ENCODE measurements at places on chromosomes 5 and 9. TPM values are rescaled to one million over a fixed set of nuclear protein-coding genes. Genes with fewer than 3 reads are reported as not detected.

The GRM6 gene
- polyA plus RNA-seq: not detected

The TAF11L5 gene
- not detected for polyA plus RNA-seq

- no peak for DNase-seq
Observed at GRCh38 chr5:104178829-104179456, 616.4 kb upstream of the NUDT12 start.

- no peak for DNase-seq
Observed at GRCh38 chr5:35477321-35477720, 140.3 kb upstream of the SPEF2 start.

DNA sequence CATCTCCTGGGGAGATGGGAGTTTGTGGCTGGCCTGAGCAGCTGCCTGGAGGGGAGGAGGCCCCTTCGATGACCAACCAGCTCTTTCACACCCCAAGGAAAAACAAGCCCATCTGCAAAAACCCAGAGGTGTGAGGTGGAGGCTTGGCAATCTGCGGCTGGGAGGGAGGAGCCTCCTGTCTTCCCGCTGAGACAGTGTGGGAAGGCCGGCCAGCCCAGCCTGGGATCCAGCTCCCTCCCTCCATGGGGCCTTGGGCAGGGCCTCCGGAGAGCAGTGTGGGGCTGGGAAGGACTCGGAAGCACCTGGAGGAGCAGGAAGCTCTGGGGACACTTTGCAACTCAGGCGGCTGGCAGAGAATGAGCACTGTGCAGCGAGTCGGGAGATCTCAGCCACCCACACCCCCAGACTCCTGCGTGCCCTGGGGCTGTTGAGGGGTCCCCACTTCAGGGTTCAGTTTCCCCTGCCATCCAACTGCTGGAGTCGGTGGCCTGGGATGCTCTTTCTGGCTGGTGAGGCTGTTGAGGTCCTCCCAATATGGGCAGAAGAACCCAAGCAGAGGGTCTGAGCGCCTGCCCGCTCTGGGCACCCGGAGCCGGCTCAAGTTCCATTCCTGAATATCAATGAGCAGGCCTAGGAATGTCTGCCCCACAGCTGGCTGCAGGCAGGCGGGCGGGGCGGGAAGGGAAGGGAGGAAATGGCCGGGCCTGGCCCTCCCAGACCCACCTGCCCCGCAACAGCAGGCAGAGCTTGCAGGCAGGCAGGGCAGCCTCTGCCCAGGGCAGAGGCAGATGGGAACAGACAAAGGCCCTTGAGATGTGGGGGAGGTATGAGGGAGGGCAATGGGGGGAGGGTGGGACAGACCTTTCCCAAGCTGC is 101.1 kb downstream of the FGF18 start:
- no peak for DNase-seq

DNA sequence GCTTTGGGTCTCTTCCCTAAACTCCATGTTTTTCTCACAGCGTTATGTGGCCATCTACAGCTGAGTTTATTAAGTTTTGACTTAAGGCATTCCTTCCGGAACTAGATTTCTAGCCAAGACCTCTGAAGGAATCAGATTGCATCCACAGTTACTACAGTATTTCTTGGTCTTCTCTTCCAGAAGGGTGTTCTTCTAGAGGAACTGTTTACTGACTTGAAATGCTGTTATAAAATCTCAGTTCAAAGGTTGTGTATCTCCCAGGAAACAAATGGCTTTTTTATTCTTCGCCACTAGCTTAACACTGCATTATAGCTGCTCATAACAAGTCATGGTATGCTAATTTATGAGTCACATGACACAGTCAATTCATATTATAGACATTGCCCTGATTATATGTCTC is 55.3 kb upstream of the RAD23B start:
- DNase-seq: no peak

- peak; percentile 68 for DNase-seq
Observed at GRCh38 chr9:128684325-128685199, 4.5 kb upstream of the SET start.

DNA sequence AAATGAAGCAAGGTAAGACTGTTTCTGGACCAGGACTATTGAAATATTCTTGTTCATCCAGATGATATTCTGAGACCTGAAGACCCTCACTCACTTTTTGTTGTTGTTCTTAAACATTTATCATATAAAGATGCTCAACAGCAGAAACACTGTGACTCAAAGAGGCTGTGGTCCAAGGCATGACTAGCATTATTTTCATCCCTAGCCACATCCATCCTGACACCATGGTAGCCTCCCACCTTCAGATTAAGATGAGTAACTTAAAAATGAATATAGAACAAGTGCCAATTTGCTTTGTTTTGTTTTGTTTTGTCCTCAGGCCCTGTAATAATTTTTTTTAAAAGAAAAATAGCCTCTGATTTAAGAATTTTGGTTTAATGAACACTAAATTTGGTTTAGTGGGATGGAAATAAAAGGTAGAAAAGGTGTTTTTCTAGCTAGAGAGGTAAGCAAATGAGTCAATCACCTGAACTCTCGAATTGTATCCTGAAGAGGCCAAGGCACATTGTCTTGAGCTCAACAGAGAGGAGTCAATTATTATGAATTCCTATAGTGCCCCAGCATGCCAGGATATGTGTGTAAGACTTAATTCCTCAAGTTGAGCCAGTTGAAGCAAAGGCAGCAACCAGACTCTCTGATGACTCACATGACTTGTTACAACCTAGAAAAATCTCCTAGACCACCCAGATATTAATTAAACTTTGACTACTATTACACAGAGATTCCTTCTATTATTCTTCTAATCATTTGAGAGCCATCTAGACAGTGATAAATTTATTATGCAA is 380.1 kb upstream of the TUSC1 start:
- no peak for DNase-seq

GRCh38 chr5:33075731-33076130 is 364.6 kb downstream of the NPR3 start:
- DNase-seq: no peak

DNA sequence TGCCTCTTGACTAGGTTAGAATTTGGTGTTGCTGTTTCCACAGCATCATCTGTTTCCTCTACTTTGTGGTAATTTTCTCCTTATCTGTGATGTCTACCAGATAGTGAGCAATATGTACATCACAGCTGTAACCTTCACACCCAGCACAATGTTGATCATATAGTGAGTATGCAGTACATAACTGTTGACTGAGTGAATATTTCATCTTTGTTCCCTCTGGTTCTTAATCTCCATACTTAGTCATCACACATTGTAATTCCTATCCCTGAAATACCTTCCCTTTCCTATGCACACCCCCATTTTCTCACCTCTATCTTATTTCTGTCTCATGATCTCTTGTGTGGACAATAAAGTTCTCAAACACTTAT is 115.9 kb downstream of the KIF4B start:
- DNase-seq: no peak

DNA sequence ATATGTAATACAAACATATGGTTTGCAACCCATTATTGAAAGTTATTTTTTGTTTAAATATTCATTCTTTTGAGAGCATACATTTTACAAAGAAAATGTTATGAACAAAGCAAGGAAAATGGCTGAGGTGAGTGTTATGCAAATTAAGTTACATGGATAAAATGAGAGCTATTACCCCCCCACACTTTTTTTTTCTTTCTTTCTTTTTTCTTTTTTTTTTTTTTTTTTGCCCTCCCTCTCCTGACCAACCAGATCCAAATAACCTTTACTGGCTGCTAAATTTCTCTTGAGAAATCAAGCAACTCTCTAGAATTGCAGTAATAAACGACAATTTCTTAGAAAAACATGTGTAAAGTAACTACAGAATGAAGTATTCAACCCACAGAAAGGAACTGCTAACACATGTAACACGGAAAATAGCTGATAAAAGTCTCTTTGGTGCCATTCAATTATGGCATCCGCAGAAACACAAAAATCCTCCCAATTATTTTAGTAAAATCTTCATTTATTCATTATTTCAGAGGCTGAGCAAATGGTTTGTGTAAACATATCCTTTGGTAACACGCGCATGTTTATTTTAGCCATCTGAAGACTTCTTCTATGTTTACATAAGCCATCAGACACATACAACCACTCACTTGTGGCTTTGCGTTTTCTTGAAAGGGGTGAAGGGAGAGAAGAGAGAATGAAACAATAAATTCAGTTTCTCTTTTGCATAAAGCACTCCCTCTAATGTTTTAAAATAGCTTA is 216.1 kb downstream of the NFIB start:
- no peak for DNase-seq

Data from immature natural killer cell (primary cell).